ENCODE measurements at places on chromosomes 6 and 20.

GRCh38 chr6:35487658-35488516 is 9.0 kb downstream of the TEAD3 start:
- no peak for DNase-seq

- no peak for DNase-seq
These were observed 181.8 kb upstream of the MCHR2 start for GRCh38 chr6:100175814-100176310.

- no peak for DNase-seq
These were observed 61.2 kb upstream of the SGK1 start for GRCh38 chr6:134379076-134379475.

DNA sequence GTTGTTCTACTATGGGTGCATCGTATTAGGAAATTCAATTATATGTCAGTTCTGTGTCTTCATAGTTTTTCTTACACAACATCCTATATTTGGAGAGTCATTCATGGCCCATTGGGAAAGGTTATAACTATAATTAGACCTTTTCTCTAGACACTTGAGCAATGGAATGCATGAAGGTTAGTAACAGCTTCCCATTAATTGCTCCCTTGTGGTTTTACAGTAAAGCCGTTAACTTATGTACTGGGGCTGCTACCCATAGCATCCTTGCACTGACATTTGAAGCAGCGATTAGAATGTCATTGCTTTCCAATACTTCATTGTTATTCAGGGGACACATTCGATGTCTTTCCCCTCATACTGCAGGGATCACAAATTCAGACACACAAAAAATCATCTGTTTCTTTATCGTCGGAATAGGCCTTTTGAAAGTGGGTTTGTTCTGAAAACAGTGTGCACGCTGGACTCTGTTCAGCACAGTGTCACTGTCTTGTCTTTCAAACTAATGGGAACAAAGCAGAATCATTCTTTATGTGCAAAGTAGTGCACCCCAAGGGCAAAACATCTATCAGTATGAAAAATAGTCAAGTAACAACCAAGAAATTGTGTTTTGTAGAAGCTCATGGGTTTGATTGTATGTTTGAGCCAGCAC is 634.3 kb upstream of the MAP3K7 start:
- peak; percentile 41 for DNase-seq

GRCh38 chr6:159806021-159806458 is 6.0 kb downstream of the PNLDC1 start:
- DNase-seq, result no peak

DNA sequence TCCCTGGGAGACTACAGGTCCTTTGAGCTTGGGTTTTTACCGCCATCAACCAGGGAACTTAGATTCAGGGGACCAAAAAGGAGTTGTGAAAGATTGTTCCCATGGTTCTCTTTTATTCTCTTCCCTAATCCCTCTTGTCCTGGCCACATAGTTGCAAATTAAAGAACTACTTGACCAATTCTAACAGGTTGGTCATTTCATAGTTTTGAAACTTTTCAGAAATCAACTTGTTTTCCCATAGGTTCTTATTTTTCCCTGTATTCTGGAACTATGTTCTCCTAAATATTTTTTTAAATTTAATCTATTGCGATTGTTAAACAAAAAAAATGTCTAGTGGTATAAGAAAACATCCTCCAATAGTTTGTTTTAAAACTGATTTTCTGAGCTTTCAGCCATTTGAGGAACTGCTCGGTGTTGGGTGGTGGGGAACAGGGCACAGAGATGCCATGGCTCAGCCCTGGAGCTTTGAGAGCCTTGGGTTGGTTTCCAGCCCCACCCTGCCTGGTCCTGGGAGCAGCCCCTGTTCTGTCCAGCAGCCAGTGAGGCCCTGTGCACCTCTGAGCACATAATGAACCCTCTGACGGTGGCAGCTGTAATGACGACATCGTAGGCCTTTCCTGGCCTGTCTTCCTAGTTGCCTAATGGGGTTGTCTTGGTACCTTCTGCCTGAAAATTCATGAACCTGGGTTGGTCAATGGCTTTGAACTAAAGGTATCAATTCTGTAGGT is 53.5 kb downstream of the TBC1D7 start:
- DNase-seq, result no peak

DNA sequence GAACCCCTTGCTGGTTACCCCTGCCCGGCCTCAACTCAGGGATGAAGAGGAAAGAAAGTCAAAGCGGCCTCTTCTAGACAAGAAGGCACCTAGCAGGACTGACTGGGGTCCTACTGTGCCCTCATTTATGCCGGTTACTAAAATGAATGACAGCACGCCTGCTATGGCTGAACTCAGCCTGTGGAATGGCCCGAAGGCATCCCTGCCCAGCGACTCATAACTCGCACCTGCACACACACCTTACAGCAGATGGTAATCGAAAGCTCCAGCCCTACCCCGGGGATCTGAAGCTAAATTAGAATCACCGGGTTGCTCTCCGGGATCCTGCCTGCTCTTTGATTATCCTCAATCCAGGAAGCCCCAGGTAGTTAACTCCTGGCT is 747 bp upstream of the TXNDC5 start:
- no peak for DNase-seq

DNA sequence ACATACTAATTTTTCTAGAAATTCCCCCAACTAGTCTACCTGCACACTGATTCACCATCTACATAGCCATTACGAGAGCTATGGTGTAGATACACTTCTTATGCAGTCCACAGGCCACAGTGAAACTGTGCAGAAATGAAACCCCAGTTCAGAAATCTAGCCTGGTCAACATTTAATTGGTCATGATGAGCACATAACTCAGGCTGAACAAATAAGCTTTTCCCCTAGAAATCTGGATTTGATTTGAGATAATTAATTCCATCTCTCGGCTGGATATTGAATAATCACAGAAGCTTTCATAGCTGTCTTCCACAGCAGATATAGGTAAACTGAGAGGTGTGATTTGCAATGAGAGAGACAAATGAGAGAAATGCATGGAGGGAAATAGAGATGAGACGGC is 22.6 kb upstream of the TINAG start:
- DNase-seq, result no peak

DNA sequence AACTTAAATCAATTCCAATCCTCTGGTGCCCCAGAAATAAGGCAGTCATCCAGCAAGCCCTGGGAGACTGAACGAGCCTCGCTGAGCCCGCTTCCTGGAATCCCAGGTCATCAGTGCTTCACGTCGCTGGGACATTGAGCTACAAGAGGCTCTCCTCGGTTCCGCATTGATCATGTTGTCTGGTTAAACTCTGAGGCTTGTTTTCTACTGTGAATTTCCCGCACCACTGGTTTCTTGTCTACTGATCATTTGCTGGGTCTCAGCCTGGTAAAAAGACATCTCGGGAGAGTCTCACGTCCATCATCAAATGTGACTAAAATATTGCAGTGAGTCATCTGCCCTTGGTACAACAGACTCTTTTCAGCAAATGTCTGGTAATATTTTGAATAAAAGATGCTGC is 569.2 kb downstream of the QKI start:
- DNase-seq, result peak; percentile 81

DNA sequence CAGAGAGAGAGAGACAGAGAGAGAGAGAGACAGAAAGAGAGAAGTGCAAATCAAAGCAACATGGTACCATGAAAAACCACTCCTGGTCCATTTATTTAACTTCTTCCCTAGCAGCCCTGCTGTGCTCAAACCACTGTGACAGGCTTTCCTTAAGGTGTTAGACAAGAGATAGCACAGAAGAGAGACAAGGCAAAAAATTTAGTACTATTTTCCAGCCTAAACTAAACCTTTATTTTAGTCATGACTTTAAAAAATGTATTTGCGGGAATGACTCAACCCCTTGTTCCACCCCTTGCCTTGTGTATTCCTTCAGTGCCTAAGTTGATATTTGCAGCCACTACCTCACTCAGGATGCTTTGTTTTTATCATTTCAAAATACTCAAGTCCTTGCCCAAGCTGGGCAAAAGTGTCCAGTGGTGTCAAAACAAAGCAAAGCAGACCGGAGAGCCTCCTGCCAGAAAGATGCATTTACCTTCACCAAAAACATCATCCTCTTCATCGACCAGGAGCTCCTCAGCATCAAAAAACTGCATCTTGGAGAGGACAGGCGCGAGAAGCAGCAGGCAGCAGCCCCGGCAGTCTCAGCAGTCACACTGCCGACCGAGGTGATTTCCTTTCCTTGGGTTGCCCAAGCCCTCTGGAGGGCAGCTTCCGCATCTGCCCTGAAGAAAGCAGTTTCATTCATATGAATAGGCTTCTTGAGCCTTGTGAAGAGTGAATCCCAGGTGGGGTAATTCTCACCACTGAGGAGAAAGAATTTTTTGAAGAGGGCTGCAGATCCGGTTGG is at the start of gene RIPOR2:
Gene RIPOR2, minus strand, starts transcription at position 595 of the 787 bp plus-strand sequence. Its CDS starts 62 bp downstream, at position 533.
- DNase-seq, result no peak

GRCh38 chr20:6686171-6686570 is 81.3 kb upstream of the BMP2 start:
- DNase-seq, result no peak

DNA sequence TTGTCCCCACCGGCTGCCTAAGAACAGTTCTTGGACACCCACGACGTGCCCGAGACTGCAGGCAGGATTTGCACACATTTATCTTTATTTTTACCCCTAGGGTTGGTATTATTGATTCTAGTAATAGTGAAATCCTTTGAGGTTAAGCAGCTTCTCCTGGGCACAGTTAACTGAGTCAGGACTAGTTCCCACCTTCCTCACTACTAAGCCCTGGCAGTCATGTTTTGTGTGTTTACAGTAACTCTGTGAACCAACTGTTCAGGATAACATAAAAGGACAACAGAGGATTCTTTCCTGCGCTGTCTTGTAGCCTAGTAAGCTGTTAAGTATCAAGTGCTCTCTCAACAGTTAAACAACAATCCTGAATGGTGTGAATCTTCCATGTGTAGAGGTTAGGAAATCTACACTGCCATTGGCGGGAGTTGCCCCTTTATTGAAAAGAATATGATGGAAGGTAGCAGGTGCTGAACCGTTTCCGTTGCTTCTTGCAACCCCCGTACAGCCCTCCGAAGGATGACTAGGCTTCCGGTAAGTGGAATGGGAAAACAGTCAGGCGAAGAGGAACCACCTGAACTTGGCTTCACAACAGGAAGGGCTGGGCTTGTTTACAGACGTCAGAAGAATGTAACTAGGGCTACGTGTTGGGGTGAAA is 979 bp upstream of the SOD2 start:
- DNase-seq, result no peak

Data from brain (organoid and tissue), 16 donors.